ENCODE measurements at places on chromosomes 4 and X.

- no peak for DNase-seq
Observed at GRCh38 chr4:173934201-173934600, 349.3 kb downstream of the FBXO8 start.

- DNase-seq, result no peak
Observed at GRCh38 chr4:14920237-14920636, 82.0 kb upstream of the CPEB2 start.

DNA sequence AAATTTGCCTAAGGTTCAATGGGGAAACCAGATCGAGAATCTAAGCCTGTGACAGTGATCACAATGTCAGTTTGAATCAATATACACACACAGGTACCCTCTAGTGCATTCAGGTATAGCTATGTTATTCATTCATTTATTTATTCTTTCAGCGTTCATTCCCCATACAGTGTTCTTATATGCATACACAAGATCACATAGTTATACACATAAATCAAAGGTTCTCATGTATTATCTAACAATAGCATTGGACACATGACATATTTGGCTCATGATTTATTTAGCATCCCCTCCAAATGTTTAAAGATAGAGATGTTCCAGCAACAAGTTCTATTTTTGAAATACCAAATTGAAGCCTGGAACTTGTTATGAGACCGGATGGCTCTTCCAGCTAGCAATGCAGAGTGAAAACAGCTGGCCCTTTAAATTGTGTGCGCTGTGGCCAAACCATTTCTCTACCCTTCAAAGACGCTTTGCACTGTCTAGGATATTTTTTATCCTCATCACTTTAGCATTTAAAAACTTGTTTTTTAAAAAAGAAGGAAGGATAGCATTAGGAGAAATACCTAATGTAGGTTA, 131.0 kb downstream of the ATXN3L start:
- DNase-seq, result no peak

GRCh38 chr4:3640587-3640962, 108.4 kb upstream of the LRPAP1 start:
- DNase-seq, result no peak

- no peak for DNase-seq
Observed at GRCh38 chr4:182593402-182593801, 323.8 kb downstream of the DCTD start.

DNA sequence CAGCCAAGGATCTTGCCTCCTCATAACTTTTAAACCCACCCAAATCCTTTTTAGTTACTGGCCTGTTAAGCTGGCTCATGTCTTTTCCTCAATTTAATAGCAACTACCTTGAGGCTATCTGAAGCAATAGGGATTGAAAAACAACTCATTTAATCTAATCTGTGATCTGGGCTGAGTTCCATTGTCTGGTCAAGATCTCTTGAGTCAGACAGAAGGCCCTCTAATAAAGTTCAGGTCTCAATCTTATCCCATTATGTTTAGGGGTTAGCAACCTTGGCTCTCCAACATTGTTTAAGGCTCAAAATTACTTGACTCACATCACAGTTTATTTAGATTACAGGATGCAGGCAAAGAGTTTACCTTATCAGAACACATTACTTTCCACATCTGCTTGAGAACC, 436.1 kb downstream of the ANKRD50 start:
- DNase-seq, result no peak
